ENCODE measurements at places on chromosomes 7 and 10.

DNA sequence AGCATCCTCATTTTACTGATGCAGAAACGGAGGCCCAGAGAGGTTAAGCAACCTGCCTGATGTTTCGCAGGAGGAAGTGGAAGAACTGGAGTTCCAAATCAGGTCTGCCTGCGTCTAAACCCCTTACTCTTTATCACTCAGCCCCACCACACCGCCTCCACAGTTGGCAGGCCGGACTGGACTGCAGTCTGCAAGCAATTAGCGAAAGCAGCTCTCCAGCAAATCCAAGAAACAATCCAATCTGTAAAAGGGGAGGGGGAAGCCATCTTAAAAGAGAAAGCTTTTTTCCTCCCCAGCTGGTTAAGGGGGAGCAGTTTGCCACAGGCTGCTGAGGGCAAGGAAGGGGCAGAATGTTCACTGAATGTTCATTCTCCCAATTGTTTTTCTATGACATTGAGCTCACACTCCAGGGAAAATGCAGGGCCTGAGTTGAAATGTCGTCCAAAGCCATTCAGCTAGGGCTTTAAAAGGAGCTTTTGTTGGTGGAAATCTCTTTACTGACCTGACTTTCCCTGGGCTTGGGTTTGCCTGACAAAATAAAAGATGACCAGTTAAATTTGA is 350.1 kb downstream of the RNLS start:
- peaks cover 15% of the 10 kb centered on the region for H3K4me1 ChIP-seq
- no peak overlapping the region for H3K27ac ChIP-seq
- no peaks in the 10 kb centered on the region for H3K36me3 ChIP-seq
- DNase-seq = no peak
- no peak overlapping the region for H3K4me3 ChIP-seq
- no peaks in the 10 kb centered on the region for H3K27me3 ChIP-seq

DNA sequence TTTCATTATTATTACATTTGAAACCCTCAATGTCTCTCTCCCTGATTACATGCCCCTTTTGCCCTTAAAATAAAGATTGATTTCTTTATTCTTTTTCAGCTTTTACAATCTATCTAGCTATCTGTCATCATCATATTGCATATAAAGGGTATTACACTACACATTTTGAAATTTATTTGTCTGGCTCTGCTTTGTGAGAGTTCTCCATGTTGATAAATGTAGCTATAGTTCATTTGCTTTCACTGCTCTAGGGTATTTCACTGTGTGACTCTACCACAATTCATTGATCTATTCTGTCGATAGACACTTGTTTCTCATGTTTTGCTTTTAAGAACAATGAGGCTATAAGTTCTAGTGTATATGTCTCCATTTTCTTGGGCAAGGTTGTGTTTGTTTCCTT is 25.6 kb downstream of the CDK1 start:
- H3K4me3 ChIP-seq = no peak overlapping the region
- no peaks in the 10 kb centered on the region for H3K36me3 ChIP-seq
- H3K27me3 ChIP-seq = no peaks in the 10 kb centered on the region
- no peak for DNase-seq
- peaks cover 18% of the 10 kb centered on the region for H3K4me1 ChIP-seq
- H3K27ac ChIP-seq = no peak overlapping the region

GRCh38 chr10:124991835-124992234 is 49.9 kb downstream of the ZRANB1 start:
- no peak for DNase-seq
- H3K27me3 ChIP-seq = no peaks in the 10 kb centered on the region
- peaks cover 78% of the 10 kb centered on the region for H3K36me3 ChIP-seq
- H3K4me1 ChIP-seq = peaks cover 11% of the 10 kb centered on the region
- no peak overlapping the region for H3K4me3 ChIP-seq
- no peak overlapping the region for H3K27ac ChIP-seq

DNA sequence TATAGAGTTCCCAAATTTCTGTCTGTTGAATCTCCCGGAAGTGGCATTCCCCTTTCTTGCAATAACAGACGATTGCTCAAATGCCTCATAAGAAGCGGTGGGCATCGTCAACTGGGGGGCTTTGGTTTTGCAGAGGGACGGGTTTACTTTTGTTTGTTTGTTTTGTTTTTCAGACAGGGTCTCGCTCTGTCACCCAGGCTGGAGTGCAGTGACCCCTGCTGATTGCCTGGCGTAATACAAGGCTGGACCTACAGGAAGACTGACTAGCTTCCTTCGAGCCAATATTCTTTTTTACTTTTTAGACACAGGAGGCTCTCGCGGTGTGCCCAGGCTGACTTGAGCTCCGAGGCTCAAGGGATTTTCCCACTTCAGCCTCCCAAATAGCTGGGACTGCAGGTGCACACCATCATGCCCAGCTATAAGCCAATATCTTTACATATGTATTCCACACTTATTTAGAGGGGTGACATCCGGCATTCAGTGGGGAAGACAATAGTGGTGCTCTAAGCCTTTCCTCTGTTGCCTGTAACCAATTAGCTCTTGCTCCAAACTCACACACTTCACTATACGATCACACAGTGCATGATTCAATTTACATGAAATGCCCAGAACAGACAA is 58.1 kb downstream of the FHIP2A start:
- H3K4me3 ChIP-seq = no peak overlapping the region
- no peak overlapping the region for H3K27ac ChIP-seq
- no peaks in the 10 kb centered on the region for H3K36me3 ChIP-seq
- peaks cover 4% of the 10 kb centered on the region for H3K27me3 ChIP-seq
- H3K4me1 ChIP-seq = no peaks in the 10 kb centered on the region

- no peaks in the 10 kb centered on the region for H3K36me3 ChIP-seq
- peaks cover 3% of the 10 kb centered on the region for H3K4me1 ChIP-seq
- no peak overlapping the region for H3K4me3 ChIP-seq
- H3K27me3 ChIP-seq = peaks cover 2% of the 10 kb centered on the region
These were observed 19.4 kb upstream of the EPHB6 start for GRCh38 chr7:142835487-142835886.

Data from suprapubic skin (tissue), 4 donors.